Activated CD4-positive, alpha-beta T cell treated with anti-CD3 and anti-CD28 coated beads, Interleukin-2, amount 50 U/mL, for 1 hour (primary cell): ENCODE measurements at places on chromosomes 3 and 15.

DNA sequence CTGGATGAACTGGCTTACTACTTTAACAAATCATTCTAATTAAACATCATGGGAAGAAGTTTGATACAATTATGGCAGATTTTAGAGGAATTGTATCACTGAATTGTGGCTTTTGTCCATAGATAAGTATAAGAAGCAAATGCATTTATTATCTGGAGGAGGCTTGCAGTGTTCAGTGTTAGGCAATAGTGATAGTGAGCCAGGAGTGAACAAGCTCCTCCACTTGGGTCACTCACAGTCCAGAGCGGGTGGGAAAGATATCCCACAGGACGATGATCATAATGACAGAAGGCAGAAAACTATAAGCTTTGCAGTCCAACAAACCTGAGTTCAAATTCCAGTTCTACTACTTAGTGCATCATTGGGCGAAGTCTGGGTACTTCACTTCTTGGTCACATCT is 64.0 kb upstream of the VILL start:
- no peak for DNase-seq

- no peak for DNase-seq
Observed at GRCh38 chr3:170448584-170448983, 29.9 kb downstream of the CLDN11 start.

GRCh38 chr15:92146511-92147150 is 247.1 kb upstream of the ST8SIA2 start:
- DNase-seq = no peak

DNA sequence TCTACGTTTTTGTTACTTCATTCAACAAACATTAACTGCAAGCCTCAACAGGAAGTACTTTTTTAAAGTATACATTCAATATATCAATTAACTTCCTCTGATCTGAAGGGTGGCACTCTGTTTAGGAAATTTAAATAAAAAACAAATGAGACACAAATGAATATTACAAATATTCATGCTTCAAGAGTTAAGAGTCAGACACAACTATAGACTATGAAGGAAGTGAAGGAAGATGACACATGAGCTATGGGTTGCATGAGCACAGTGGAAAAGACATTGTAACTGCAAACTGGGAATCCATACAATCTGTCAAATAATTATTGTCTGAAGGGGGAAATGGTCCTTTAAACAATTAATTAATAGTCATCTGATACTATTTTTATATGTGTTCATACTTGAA is 26.8 kb upstream of the ALCAM start:
- no peak for DNase-seq

DNA sequence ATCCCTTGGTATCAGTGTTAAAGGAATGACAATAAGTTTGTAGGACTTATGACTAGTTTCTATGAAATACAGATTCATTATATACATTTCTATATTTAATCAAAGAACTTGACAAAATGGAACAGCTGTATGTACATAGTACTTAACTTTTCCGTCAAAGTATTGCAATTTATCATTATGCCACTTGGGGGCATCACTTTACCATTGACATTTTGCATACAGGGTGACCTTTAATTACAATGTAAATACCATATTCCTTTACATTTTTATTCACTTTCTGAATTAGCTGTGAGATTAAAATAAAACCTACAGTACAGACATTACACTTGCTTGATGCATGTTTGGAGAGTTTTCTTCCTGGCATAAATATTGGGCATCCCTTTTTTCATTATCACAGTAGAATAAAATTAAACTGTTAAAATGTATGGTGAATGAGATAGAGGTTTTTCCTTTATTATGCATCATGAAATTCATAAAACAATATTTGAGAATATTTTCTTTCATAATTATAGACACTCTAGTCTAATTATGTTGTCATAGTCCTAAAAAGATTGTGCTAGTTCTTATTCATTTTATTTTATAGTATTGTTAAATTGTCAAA is 6.9 kb downstream of the NEK11 start:
- DNase-seq = no peak

DNA sequence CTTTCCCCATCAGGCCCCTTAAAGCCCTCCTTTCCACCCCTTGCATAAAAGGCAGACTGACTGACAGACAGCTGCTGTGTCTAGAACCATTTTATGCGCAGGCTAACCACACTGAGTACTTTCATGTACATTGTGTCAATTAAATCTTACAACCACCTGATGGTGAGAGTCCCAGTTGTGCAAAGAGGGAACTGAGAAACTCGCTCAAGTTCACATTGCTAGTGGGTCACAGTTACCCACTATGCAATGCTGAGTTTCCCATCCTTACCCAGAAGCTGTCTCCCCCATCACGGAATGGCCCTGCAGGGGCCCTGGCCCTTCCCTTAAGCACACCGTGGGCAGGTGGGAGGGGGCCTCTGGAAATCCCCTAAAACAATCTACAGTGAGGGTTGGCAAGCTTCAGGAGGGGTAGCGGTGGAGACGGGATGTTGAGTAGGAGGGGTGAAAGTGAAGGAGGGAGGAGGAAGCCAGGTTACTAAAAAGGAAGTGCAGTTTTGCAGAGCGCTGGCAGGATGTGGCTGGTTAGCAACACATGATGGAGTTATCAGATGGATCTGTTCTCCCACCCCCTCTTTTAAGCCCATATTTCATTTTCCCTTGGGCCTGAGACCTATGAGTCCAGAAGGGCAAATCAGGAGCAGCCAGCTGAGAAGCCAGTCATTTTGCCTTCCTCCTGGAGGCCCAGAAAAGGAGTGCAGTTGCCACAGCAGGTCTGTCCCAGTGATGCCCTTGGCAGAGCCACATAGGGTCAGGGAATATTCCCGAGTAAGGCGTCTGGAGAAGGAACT is 30.0 kb downstream of the STARD5 start:
- DNase-seq = peak; percentile 60

- DNase-seq = no peak
Observed at GRCh38 chr3:12275974-12276650, 12.8 kb upstream of the PPARG start.

GRCh38 chr15:63043335-63044076 is 959 bp downstream of the TPM1 start:
- no peak for DNase-seq

DNA sequence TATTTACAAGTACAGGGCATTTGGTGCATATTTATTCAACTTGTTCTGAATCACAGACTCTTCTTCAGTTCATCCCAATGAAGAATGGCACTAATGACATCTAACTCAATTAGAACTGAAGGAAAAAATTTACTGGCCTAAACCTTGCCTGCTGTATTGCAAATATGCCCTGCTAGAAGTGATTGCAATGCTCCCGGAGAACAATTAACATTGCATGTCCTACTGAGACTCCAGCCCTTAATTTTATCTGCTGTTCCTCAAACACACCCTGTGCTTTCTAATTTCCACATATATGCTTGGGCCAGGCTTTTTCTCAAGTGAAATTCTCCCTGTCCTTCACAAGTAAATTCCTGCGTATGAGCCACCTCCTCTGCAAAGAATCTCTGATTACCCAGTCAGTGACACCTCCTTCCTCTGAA is 8.3 kb downstream of the ACKR4 start:
- no peak for DNase-seq
